ENCODE measurements at places on chromosomes 2 and 18. TPM values are rescaled to one million over a fixed set of nuclear protein-coding genes. Genes with fewer than 3 reads are reported as not detected.

GRCh38 chr18:7082671-7083070, 34.9 kb downstream of the LAMA1 start:
- DNase-seq, result no peak

DNA sequence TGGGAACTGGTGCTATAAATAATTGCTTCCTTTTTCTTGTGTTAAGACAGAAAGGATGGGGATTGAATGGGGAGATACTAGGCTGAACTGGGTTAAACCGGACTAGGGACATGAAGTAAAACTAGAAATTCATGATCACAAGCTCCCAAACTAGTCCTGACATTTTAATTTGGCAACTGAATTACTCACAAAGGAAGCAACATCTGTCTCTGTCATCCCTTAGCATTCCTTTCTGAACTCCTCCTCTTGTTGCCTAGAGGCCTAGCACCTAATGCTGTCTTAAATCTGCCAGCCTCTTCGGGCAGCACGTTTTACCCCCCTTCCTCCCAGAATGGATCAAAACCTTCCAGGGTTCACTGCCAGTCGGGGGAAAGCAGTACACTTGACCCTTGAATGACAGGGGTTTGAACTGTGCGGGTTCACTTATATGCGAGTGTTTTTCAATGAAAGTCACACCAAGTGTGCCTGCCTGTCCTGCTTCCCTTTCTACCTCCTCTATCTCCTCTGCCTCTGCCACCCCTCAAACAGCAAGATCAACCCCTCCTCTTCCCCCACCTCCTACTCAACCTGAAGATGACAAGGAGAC, 8.2 kb downstream of the KCTD1 start:
- DNase-seq, result no peak

DNA sequence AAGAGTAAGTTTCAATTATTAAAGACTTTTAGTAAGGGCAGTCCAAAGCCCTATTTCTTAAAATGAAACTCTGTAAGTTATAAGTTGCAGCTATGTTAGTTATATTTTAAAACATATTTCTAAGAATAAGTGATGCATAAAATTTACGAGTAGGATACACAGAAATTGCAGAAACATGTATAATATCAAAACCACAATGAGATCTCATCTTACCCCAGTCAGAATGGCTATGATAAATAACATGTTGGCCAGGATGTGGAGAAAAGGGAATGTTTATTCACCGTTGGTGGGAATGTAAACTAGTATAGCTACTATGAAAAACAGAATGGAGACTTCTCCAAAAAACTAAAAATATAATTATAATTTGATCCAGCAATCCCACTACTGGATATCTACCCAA, 201.2 kb downstream of the CBLN2 start:
- no peak for DNase-seq

GRCh38 chr2:64250751-64251423, 106.7 kb upstream of the PELI1 start:
- no peak for DNase-seq

DNA sequence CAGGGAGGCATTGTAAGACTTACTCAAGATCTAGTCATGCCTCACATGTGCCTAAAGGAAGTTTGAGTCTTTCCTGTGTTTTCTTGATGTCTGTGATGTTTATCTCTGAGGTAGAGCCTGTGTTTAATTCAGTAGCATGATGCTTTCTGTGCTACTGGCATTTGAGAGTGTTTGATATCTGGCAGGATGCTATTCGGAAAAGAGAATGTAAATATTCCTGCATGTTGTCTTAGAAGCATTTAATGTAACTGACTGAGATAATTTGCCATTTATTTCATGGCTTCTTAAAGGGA, 58.8 kb downstream of the GREB1L start:
- no peak for DNase-seq

DNA sequence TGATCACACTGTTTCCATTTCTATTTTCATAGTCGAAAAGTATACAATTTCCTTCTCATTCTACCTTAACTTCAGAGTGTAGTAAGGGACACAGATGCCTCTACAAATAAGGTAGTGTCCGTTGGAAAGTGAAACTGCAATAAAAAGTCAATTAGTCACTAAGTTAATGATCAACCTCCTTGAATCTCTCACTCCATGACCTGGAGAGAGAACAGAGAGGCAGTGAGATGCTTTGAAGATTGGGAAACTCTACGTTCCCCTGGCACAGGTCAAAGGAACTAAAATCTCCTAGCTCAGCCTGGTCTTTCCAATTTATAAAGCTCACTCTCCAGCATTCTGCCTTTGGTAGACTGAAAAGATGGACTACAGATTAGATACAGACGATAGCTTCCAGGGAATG, 153.8 kb upstream of the ACAA2 start:
- DNase-seq, result no peak

DNA sequence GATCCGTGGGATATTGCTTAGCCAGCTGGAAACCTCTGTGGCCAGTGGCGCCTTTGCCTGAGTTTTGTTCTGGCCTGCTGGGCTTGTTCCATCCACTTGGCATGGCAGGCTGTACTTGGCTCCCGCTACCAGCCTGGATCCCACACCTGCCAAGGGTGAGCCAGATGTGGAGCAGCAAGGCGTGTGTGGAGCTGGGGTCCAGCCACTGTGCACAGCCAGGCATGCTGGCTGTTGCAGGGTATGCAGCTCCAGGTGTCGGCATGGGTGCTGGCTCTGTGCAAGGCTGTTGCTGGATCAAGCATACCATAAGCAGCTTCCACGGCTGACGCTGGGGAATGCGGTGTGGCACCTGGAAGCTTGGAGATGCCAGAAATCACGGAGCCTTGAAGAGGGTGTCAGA, 34.5 kb downstream of the PTPN4 start:
- no peak for DNase-seq

DNA sequence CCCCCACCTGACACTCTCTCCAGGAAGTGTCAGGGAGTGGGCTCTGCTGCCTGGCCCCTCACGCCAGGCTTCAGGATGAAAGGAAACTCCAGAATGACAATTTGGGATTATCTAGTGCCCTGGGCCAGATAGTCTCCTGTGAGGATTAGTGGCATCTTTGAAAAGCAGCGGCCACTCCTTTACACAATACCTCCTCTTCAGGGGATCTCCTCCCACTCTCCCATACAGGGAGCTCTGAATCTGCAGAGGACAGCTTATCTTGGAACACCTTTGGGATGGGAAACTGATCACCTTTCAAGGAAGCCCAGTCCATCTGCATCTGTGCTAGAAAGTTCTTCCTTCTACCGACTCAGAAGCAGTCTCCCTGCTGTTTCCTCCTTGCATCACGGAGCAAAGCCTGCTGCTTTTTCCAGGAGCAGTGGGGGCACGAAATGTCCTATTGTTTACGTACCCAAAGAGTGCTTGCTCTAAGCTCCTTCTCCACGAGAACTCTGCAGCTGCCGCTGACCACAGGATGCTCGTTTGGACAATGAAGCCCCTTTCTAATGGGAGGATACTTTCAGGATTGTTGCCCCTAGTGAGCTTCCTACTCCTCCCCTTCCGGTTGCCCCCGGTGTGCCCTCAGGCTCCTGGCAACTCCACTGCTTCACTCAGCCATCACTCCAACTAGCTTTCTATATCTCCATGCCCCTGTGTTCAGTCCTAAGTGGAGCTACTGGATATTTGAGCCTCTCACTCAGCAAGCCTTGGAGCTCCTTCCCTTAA, 31.5 kb downstream of the SIX3 start:
- DNase-seq, result no peak

DNA sequence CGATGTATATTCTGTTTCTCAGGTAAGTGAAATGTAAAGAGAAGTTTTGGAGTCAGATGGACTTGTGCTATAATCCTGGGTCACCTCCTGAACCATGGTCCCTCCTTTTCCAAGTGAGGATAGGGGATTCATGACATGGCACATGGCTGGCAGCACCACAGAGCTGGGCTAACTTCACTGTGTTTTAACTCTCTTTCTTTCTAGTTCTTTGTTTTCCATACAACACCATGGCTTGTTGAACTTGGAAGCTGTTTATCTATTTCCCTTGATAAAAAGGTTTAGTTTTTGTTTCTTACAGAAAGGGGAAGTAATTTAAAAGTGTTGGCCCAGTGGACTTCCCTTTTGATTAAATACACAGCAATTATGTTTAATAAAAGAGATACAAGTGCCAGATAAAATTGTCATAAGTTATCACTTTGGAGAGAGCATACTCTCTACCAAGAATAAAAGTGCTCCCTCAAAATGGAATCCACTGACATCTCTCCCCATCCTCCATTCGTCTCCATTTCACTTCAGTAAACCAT, 90.4 kb downstream of the PLCL1 start:
- no peak for DNase-seq

GRCh38 chr2:105876191-105876590, 131.5 kb downstream of the NCK2 start:
- DNase-seq, result no peak

DNA sequence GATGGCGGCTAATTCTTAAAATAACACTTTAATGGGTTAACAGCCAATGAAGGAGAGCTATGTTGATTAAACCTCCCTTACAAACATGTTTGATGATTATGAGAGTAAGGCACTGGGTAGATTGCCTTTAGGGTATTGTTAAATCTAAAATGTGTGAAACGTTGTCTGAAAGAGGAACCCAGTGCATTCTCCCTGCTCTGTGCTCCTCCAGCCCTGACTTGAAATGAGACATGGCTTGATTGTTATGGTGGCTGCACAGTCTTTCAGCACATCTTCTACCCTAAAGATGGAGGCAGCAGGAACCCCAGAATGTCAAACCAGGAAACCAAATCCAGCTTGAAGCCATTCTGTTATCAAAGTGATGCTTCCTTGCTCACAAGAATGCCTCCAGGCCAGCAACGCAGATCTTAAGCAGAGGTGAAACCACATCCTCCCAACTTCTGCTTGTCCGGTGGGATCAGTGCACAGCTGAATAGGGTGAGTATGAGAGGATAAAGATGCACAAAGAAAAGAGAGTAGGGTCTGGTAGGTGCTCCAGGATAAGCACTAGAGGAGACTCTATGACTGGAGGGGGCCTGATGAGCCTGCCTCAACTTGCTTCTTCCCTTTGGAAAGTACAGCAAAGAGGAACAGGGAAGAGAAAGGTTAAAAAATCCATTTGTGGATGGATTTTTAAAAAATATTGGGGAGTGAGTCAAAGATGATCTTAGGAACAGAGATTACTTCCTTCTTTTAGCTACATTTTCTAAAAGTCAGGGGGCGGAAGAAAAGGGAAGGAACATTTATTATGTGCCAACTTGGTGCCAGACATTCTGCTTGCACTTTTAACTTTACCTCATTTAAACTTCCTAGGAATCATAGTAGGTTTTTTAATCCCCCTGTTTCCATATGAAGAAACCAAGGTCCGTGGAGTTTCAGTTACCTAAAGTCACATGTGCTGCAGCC, 523.0 kb downstream of the TXNL1 start:
- DNase-seq, result no peak

- DNase-seq, result no peak
Measured at GRCh38 chr2:196284866-196285557, 113.6 kb upstream of the STK17B start.

GRCh38 chr2:28269019-28269784, 123.5 kb upstream of the FOSL2 start:
- no peak for DNase-seq

DNA sequence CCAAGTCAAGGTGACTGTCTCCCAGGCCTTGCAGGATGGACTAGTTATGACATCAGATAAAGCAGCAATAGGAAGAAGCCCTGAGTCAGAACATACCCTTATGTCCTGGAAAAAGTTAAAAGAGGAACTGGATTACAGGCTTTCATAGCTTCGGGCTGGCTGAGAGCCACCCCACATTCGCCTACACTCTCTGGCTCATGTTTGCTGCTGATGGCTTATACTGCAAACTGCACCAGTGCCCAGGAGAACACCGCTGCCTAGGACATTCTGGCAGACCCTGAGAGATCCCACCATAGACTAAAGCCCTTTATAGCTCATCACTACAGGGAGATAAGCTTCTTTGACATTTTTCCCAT, 20.3 kb downstream of the SLC8A1 start:
- no peak for DNase-seq

- no peak for DNase-seq
Measured at GRCh38 chr2:233917116-233917515, at the start of gene TRPM8. TSS of gene TRPM8 (plus strand) at chr2:233917373. CDS start at chr2:233926538, 9,165 bp downstream.

DNA sequence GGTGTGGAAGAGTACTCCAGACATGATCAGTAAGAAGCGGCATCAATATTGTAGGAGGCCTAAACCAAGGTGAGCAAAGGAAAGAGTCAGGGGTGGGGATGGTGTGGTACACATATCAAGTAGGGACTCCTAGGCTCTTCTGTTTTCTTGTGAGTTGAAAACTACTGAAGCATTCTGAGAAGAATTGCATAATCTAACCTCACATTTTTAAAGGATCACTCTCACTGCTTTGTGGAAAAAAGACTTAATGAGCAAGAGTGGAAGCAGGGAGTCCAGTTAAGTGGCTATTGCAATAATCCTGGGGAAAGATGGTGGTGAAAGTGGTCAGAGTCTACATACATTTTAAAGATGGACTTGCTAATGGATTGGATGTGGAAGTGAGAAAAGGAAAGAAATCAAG, 899.5 kb upstream of the FAM98A start:
- no peak for DNase-seq

DNA sequence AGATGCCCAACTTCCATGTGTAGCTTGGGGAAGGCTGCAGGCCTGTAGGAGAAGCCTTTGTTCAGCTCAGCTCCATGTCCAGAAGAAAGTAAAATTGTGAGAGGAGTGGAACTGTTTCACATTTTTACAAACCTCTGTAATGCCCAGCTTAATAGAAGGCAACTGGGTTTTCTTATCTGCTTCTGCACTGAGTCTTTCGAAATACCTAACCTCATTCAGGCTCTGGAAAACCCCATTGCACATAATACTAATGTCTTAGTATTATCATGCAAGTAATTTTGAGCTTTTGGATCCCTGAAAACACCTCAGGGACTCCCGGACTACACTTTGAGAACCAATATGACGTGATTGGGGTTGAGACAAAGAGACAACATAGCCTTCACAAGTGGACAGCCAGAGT, 5.8 kb downstream of the SMIM21 start:
- DNase-seq, result no peak

- no peak for DNase-seq
Measured at GRCh38 chr2:201807452-201807999, 1.2 kb downstream of the CDK15 start.

DNA sequence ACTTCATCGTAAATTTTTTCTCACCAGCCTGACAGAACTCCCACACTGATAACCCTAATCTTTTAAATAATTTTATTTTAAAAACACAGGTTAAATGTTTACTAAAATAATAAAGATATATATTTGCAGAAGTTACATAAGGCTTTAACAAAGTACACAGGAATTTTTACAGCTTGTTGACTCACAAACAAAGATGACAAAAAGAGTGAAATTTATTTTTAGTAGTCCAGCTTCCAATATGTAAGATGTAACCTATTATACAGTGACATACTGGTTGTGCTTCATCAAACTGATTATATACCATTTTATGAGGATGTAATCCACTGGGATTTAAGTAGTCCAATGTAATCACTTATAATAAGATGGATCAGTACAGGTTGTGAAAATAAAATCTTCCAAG, 348.9 kb upstream of the SLC39A10 start:
- no peak for DNase-seq

GRCh38 chr18:38752430-38752829, 1186.8 kb upstream of the CELF4 start:
- no peak for DNase-seq

ABCB11 gene
- 0.04 TPM for total RNA-seq

GKN1 gene
- not detected for total RNA-seq

NCKAP1 gene
- total RNA-seq, result 1.7 TPM

KCNG3 gene
- total RNA-seq, result 0.08 TPM

DAPL1 gene
- total RNA-seq, result not detected

CHRNG gene
- total RNA-seq, result not detected

Measured in OCI-LY7 (cell line).